ENCODE measurements at places on chromosomes 11 and 22.

DNA sequence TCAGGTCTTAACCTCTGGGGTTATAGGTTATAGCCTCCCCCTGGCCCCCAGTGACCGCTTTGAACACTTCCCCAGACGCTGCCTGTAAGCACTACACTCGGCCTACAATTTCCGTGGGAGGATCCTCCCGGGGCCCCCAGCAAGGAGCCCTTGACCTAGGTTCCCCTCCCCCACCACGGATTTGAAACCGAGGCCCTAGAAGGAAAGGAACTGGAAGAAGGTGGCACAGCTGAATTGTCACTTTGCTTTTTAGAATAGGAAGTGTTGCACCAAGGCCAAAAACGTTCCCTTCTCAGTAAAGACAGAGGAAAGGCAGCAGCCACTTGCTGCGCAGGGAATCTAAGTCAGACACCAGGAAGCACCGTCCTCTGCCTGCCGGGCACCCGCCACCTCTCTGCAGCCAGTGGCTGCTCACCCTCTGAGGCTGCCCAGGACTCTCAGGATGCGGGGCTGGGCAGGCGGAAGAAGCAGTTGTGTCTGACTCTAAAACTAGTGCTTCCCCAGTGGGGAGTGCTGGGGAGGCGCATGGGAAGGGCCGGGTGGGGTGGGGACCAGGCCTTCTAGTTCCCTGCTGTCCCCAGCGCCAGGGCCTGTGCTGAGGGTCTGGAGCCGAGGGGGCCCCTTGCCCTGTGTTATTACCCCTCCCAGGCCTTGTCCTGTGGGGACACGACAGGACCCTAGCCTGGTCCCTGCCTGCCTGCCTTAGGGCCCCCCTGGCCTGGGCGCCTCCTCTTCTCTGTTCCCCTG lies 7.9 kb upstream of the FLRT1 start:
- no peak for DNase-seq
- no peaks in the 10 kb centered on the region for H3K4me1 ChIP-seq
- H3K27ac ChIP-seq: no peak overlapping the region
- no peak overlapping the region for H3K4me3 ChIP-seq
- H3K36me3 ChIP-seq: no peaks in the 10 kb centered on the region

DNA sequence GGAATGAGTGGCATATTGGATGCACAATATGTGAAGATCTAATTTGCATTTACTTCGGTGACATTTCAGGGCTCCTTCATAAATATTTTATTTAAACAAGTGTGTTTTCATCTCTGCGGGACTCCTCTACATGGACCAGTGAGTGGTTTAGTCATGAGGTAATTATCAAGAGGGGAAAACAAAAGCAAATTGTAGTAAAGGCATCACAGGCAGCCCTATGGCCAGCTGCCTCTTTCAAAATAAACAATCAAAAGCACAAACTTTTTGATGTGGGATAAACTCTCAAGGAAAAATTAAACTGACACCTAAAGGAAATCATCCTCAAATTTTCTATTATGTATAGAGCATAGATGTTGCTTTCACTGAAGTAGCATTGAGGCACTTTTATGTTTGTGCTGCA lies 6.0 kb downstream of the SYT9 start:
- no peak overlapping the region for H3K27ac ChIP-seq
- no peak for DNase-seq
- H3K36me3 ChIP-seq: no peaks in the 10 kb centered on the region
- H3K27me3 ChIP-seq: no peaks in the 10 kb centered on the region
- H3K4me3 ChIP-seq: no peak overlapping the region

- no peaks in the 10 kb centered on the region for H3K4me1 ChIP-seq
- H3K27ac ChIP-seq: no peak overlapping the region
- H3K4me3 ChIP-seq: no peak overlapping the region
- DNase-seq: no peak
- no peaks in the 10 kb centered on the region for H3K27me3 ChIP-seq
Observed at GRCh38 chr22:25361899-25362214, 142.4 kb downstream of the CRYBB2 start.

GRCh38 chr11:11528986-11529385 lies 92.8 kb downstream of the GALNT18 start:
- DNase-seq: no peak
- H3K27ac ChIP-seq: no peak overlapping the region
- no peak overlapping the region for H3K4me3 ChIP-seq
- H3K27me3 ChIP-seq: peaks cover 19% of the 10 kb centered on the region
- H3K4me1 ChIP-seq: no peaks in the 10 kb centered on the region

DNA sequence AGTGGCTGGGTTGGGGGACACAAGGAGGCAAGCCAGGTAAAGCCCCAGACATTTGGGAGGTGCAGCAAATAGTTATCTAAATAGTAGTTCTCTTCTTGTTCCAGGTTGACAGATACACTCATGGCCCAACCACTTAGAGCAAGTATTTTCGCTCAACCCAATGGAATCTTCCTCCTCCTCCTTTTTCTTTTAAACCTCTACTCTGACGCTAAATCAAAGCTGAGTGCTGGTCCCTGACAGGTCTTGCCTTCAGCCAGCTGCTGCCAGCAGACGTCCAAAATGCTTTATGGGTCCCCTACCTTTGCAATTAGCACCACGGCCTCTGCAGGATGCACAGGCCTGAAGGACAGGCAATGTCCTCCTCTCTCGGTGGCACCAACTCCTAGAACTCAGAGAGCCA lies 558.5 kb downstream of the MIAT start:
- no peak overlapping the region for H3K27ac ChIP-seq
- no peaks in the 10 kb centered on the region for H3K27me3 ChIP-seq
- no peaks in the 10 kb centered on the region for H3K36me3 ChIP-seq
- H3K4me1 ChIP-seq: no peaks in the 10 kb centered on the region
- H3K4me3 ChIP-seq: no peak overlapping the region
- no peak for DNase-seq

GRCh38 chr22:36577019-36577418 lies 48.1 kb upstream of the EIF3D start:
- H3K4me3 ChIP-seq: no peak overlapping the region
- DNase-seq: peak; percentile 83
- peaks cover 24% of the 10 kb centered on the region for H3K27me3 ChIP-seq
- H3K27ac ChIP-seq: no peak overlapping the region
- peaks cover 6% of the 10 kb centered on the region for H3K4me1 ChIP-seq
- H3K36me3 ChIP-seq: no peaks in the 10 kb centered on the region

All from PC-9 (cell line).